ENCODE measurements at places on chromosomes 3 and 15. TPM values are rescaled to one million over a fixed set of nuclear protein-coding genes. Genes with fewer than 3 reads are reported as not detected.

Gene GOLGA6L10
- 0.84 TPM for total RNA-seq

DNA sequence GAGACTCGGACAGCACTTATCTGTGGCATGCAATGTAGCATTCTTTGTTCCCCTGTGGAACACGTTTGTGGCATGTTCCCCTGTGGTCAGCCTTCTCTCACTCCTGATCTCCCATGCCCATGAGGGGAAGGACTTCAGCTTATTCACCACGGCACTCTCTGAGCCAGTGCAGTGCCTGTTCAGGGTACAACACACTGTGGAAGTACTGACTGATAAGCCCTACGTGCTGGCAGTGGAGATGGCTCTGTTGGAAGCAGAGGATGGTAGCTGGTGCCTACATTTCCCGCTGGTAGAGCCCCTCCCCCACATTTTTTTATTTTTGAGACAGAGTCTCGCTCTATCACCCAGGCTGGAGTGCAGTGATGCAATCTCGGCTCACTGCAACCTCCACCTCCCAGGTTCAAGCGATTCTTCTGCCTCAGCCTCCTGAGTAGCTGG lies 43.5 kb upstream of the ETV5 start:
- DNase-seq: no peak

DNA sequence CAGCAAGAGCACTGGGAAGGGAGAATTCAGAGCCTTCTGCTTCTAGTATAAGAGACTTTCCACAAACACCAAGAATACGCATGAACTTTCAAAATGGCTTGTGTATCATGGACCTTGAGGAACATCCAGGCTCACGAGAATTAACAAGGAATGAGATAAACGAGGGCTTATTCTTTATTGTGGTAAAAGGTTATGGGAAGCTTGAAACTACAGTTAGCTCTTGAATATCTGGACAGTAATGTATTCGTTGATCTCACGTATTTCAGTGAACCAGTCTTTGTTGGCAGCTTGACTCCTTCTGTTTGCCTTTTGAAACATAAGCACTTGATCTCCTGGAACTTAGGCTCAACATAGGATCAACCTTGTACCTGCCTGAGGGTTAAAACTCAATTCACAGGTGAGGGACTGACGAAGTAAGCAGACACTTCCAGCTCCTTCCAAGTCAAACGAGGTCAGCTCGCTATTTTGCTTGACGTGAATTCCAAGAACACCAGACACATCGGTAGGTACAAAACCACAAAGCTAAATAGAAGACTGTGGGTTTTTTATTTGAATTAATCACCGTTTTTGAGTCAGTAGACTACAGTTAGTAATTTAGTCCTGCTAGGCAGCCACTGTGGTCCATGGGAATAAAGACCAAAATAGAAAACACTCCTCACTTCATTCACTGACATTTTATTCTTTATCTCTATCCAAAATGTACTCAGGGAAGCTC lies 30.8 kb downstream of the GALNT15 start:
- DNase-seq: peak; percentile 77

DNA sequence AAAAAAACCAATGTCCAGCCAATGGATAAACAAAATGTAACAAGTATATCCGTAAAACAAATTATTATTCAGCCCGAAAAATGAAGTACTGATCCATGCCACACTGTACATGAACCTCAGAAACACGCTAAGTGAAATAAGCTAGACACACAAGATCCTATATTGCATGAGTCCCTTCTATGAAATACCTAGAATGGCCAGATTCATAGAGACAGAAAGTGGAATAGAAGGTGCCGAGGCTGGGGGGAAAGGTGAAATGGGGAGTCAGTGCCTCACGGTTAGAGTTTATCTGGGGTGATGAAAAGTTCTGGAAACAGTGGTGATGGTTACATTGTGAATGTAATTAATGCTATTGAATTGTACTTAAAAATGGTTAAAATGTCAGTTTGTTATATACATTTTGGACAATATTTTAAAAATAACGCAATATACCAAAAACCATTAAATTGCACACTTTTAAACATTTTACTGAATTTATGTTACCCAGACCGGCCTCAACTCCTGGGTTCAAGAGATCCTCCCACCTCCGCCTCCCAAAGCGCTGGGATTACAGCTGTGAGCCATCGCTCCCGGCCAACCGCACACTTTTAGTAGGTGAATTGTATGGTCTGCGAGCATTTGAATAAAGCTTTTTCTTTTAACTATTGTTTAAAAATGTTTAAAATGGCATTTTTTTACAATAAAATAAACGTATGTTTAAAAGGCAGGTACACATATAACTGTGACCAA lies 2.1 kb downstream of the RNF168 start:
- DNase-seq: no peak

DNA sequence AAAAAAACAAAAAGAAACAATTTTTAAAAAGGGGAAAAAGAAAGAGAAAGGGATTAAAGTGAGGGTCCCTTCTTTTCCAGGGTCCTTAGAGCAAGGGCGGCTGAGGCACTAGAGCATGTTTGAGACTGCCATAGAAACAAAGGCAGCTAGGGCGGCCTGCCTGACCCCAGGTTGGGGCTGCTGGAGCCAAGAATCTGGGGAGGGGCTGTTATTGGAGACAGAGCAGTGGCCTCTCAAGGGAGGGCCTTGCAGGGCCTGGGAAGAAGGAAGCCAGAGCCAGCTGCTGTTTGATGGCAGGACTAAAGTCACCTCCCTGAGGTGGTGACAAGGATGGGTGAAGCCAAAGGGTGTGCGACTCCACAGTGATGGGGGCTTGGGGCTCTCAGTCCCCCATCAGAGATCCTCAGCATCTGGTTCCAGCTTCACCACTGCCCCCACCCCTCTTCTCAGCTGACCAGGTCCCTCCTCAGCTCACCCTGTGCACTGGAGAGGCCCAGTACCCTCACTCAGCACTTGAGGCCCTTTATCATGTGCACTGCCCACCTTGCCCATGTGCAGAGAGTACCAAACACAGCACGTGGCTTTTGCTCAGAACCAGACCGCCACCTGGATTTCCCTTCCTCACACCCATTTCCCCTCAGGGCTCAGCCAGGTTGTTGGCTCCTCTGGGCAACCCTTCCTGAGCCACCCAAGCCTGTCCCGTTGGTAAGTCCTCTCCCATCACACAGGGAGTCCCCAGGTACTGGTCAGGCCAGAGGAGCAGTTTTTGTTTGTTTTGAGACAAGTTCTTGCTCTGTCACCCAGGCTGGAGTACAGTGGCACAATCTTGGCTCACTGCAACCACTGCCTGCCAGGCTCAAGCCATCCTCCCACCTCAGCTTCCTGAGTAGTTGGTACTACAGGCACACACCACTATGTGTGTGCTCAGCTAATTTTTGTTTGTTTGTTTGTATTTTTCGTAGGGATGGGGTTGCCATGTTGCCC lies 1.7 kb downstream of the TMEM89 start:
- no peak for DNase-seq

Measured in kidney epithelial cell (primary cell).